ENCODE measurements at places on chromosomes 4 and X.

DNA sequence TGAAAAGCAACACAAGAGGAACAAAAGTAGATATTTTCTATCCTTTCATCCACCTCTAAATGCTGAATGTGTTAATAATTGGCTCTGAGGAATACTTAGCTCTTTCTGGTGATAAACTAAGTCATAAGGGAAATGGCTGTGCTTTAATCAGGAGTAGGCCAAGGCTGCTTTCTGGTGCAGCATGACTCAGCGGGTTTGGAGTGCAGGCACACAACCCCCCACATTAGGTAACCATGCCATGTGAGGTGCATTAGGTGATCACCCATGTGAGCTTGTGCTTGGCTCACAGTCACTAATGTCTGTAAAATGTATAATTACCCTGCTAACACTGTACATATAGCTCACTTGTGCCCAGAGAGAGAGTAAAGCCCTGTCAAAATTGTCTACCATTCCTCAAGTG lies 57.2 kb downstream of the USP38 start:
- no peak for DNase-seq

- DNase-seq = no peak
These were observed 27.8 kb downstream of the PIR start for GRCh38 chrX:15465347-15465746.

GRCh38 chrX:7711167-7711566 lies 131.8 kb upstream of the VCX start:
- DNase-seq = no peak

- DNase-seq = no peak
These were observed 1.7 kb upstream of the PDHA2 start for GRCh38 chr4:95838192-95838591.

DNA sequence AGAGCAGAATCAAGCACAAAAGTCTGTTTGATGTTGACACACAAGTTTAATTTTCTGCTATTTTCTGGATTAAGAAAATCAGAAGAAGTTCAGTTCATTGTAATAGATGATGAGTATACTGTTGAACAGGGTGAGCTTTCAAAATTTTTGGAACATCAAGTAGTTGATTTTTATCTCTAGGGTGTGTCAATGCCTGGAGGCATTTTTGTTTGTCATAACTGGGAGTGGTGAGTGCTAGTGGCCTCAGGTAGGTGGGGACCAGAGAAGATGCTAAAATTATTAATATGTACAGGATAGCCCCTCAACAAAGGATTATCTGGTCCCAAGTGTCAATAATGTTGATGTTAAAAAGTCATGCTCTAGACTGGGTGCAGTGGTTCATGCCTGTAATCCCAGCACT lies 279.7 kb upstream of the GNPDA2 start:
- DNase-seq = no peak

DNA sequence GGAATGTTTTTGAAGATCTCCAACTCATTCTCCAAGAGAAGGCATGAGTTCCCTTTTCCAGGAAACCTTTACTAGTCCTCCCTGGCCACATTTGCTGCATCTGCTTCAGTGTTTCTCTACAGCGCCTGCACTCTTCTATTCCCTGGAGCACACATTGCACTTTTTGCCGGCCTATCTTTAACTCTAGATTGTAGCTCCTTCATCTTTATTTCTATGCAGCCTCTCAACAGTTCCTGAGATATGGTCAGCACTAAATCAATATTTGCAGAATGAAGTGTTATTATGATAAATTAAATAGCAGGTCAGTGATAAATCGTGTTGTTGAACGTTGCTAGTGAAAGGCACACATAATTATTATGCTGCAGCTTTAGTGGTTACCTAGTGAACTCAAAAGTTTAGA lies 88.3 kb downstream of the VCX3A start:
- DNase-seq = no peak
